Upper lobe of left lung (tissue), 6 donors: ENCODE measurements at places on chromosomes 7 and 10. TPM values are rescaled to one million over a fixed set of nuclear protein-coding genes. Genes with fewer than 3 reads are reported as not detected.

RSPH10B gene
- 0.20 TPM for total RNA-seq

PPP1R3A gene
- total RNA-seq: not detected

SPDYE2 gene
- not detected for total RNA-seq

TWIST1 gene
- not detected for total RNA-seq

GRCh38 chr10:104350127-104350635, 3.5 kb upstream of the CFAP58 start:
- H3K27ac ChIP-seq: peak overlapping the region; percentile 86
- peak overlapping the region; percentile 19 for H3K4me3 ChIP-seq
- H3K4me1 ChIP-seq: peaks cover 47% of the 10 kb centered on the region
- no peak for DNase-seq
- H3K36me3 ChIP-seq: no peaks in the 10 kb centered on the region

DNA sequence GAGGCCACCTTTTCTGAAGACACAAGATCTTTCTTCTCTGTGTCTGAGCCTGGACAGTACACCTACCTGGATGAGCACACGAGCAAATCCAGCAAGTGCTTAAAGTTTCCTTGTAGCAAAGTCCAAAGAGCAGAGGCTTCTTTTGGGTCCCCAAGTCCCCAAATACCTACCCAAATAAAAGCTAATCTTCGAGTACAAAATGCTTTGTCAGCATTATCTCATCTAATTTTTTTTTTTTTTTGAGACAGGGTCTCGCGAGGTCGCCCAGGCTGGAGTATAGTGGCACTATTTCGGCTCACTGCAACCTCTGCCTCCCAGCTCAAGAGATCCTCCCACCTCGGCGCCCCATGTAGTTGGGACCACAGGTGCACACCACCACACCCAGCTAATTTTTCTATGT, 24.6 kb downstream of the MYOF start:
- peaks cover 8% of the 10 kb centered on the region for H3K36me3 ChIP-seq
- peak overlapping the region; percentile 85 for H3K27ac ChIP-seq
- H3K27me3 ChIP-seq: no peaks in the 10 kb centered on the region
- no peak for DNase-seq

DNA sequence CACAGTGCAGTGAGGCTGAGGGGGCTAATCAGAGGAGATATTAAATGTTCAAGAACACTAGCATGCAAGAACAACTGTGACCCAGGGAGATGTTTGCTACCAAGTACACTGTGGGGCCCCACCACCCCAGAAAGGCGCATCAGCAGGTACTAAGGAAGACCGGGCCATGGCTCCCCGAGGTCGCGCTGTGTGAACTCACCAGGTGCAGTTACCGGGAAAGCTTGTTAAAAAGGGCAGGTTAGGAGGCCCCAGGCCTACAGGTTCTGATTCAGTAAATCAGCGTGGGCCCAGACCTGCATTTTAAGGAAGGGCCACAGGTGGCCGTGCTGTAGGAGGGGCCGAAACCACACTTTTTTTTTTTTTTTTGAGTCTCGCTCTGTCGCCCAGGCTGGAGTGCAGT, 54.6 kb downstream of the TMEM209 start:
- no peaks in the 10 kb centered on the region for H3K27me3 ChIP-seq
- DNase-seq: no peak
- H3K4me1 ChIP-seq: peaks cover 5% of the 10 kb centered on the region
- H3K4me3 ChIP-seq: no peak overlapping the region
- H3K27ac ChIP-seq: no peak overlapping the region
- H3K36me3 ChIP-seq: no peaks in the 10 kb centered on the region

DNA sequence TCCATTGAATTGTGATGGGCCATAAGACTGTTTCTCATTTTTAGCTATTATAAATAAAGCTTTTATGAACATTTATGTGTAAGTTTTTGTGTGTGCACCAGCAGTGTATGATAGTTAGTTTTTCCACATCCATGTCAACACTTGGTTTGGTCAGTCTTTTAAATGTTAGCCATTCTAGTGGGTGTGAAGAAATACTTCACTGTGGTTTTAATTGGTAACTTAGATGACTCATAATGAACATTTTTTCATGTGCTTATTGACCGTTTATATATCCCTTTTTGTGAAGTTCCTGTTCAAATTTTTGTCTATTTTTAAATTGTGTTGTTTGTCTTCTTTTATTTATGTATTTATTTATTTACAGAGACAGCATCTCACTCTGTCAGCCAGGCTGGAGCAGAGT, 23.6 kb upstream of the PDK4 start:
- no peaks in the 10 kb centered on the region for H3K4me1 ChIP-seq
- H3K27me3 ChIP-seq: no peaks in the 10 kb centered on the region
- no peaks in the 10 kb centered on the region for H3K36me3 ChIP-seq
- no peak for DNase-seq
- H3K27ac ChIP-seq: no peak overlapping the region

DNA sequence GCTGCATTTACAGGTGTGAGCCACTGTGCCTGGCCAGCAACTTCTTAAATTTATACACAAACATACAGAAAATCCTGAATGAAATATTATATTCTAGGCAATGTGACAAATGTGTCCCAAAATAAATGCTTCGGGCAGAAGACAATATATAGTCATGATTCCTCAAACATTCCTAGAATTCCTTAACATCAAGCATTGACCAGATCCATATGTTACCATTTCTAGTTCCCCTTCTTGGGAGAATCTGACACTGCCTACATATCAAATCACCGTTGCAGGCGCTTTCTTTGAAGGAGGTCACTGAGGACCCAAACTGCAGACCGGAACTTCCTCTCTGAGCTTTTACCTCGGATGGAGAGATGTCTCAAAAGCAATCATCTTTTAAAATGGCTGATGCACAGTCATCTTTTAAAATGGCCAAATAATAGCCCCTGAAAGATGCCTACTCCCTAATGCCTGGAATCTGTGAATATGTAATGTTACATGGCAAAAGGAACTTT, 323.5 kb downstream of the PHF14 start:
- no peak overlapping the region for H3K27ac ChIP-seq
- H3K36me3 ChIP-seq: no peaks in the 10 kb centered on the region
- no peaks in the 10 kb centered on the region for H3K27me3 ChIP-seq
- DNase-seq: no peak

DNA sequence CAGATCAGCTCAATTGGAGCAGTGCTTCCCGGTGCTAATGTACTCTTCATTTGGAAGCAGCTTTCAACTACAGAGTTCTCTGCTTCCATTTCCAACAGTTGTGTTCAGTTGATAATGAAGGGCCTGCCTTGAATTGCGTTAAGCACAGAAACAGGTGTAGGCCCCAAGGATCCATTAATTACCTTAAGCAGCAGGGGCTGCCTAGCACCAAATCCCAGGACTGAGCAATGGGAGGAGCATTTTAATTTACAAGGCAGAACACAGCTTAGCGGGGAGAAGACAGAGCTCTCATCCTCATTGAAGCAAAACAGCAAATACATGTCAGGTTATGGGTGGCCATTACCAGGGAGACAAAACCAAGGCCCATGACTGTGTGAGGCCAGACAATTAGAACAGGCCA, 349.6 kb downstream of the TFEC start:
- H3K4me1 ChIP-seq: no peaks in the 10 kb centered on the region
- no peak overlapping the region for H3K4me3 ChIP-seq
- no peak overlapping the region for H3K27ac ChIP-seq
- no peaks in the 10 kb centered on the region for H3K27me3 ChIP-seq

DNA sequence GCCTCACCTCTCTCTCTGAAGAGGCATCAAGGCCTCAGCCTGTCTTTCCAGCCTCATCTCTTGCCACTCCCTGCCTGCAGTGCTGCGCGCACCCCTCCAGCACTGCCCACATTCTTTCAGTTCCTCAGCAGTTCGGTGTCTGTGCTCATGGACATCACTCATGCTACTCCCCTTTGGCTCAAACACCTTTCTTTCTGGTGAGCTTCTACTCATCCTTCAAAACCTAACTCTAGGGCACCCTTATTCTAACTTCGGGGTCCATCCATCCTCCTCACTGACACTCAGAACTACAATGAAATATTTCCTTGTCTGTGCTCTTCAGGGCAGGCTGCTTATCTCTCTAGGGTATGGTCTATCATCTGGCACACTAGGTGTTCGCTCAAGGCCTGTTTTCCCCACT, 169.9 kb upstream of the BMPER start:
- H3K36me3 ChIP-seq: no peaks in the 10 kb centered on the region
- no peak for DNase-seq
